ENCODE measurements at places on chromosomes 4 and X.

DNA sequence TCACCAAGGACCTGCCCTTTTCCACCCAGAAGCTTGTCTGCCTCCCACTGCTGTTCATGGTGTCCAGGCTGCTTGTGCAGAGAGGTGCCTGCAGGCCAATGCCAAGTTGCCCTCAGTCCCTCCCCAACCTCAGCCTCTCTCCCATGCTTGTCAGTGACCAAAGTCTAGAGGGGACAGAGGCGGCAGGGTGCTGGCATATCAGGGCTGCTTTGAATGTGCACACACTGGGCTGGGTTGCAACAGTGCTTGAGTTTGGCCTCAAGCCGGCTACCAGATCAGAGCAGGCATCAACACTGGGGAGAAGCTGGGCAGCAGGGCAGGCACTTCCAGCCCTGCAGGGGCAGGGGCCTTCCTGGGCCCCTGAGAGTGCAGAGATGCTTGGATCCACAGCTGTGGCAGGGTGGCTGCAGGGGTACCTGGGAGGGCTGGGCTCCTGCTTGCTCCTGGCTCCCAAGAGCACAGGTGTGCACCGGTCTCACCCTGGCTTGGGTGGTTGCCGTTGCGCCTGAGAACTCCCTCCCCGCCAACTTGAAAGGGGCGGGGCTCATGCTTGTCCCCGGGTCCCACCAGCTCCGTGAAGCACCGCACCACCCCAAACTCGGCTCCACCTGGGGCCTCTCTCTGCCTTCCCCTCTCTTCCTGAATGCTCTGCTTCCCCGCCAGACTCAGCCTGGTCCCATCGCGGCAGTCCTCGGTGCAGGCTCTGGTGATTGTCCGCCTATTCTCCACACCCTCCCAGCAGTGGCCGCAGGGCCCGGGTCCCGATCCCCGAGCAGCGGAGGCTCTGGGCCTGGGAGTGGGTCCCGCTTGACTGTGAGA is 1681.9 kb upstream of the ADGRL3 start:
- no peak for DNase-seq

- DNase-seq: no peak
Measured at GRCh38 chr4:74092957-74093356, 6.0 kb downstream of the CXCL2 start.

GRCh38 chrX:118675966-118676349 is 51.4 kb upstream of the IL13RA1 start:
- no peak for DNase-seq

DNA sequence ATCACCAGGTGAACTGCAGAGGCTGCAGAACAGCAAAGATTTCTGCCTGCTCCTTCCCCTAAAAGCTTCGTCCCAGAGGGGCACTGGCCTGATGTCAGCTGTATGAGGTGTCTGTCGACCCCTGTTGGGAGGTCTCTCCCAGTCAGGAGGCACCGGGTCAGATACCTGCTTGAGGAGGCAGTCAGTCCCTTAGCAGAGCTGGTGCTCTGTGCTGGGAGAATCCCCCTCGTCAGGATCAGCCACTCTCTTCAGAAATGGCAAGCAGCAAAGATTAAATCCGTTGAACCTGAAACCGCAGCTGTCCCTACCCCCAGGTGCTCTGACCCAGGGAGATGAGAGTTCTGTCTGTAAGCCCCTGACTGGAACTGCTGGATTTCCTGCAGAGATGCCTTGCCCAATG is 1166.3 kb upstream of the ADGRL3 start:
- no peak for DNase-seq

DNA sequence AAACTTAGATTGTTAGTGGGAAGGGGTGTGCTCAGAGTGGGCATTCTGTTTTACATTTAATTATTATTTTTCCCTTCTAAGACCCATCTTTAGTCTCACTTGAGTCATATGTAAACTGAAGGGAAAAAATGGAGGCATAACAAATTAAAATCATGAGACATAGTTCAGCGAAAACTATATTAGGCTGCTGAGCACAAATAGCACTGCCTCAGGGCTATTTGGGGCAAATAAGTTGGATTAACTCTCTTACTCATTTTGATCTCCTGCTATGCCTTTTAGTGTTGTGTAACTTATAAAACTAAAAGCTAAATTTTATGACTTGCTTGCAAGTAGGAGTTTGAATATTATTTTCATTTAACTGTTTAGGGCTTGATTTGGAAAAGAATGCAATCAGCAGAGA is 1329.2 kb upstream of the PCDH7 start:
- DNase-seq: no peak

DNA sequence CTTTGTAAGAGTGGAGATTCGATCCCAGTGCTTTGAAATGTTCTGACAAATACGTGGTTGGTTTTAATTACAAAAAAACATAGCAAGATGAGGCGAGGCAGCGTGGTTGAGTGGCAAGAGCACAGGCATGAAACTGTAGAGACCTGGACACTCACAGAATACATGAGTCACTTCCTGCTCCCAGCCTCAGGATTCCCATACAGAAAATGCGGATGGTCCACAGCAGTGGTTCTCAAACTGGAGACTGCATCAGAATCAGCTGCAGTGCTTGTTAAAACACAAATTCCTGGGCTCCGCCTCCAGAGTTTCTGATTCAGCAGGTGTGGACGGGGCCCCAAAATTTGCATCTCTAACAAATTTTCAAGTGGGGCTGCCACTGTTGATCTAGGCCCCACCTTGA is 10.1 kb downstream of the OTOP1 start:
- DNase-seq: no peak

- DNase-seq: no peak
Measured at GRCh38 chr4:10184501-10184938, 67.9 kb upstream of the WDR1 start.

DNA sequence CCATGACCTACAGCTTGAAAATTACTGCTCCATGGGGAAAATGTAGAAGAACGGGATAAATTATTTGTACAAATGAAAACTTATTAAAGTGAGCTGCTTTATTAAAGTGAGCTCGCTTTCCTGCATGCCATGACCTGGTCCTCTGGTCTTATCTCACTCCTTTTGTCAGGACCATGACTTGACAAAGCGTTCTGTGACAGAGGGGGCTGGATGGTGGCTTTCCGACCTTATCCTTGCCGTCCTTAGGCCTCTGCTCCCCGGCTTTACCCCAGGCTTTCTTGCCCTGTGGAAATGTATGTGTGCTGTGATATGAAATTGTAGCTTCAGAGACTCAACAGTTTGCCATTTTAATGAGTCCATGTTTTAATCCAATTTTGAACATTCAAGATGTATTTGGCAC is 44.0 kb upstream of the FBXW7 start:
- no peak for DNase-seq

DNA sequence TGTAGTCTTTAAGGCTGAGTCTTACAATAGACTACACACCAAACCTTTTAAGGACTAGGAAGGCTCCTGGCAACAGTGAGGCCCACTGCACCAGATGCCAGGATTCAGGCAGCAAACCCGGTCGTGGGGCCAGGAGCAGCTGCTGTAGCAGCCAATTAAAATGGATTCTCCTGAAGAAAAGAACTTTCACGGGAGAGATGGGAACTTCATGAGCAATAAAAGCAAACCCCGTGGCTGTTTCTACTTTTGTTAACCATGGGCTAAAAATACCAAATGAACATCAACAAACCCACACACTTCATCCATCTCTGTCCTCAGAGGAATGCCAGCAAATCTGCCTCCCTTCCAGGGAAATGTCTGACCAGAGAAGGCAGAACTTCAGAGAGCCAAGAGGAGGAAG is 101.4 kb downstream of the BTC start:
- DNase-seq: no peak

DNA sequence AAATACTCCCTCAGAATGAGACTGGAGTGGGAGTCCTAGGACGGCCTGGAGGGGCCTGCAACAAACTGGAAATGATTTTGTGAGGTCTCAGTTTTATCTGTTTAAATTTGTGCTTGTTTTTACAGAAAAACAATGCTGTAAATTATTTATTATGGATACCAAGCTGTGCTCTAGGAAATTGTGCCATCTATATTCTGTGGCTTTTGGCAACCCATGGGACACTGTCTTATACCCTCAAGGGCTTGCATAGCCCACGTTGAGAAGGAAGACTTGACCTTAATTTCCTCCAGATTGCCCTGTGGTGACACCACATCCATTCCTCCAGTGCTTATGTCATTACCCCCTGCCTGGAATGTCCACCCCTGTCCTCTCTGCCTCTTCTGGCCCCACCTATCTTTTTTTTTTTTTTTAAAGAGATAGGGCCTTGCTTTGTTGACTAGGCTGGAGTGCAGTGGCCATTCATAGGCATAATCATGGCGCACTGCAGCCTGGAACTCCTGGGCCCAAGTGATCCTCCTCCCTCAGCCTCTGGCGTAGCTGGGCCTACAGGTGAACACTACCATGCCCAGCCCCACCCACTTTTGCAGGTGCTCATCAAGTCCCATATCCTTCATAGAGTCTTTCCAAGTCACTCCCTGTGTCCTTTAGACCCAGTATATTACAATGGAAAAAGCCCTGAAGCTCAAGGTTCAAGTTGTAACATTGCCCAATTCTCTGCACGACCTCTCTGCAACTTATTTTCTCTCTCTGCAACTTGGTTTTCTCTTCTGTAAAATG is 77.4 kb downstream of the HPRT1 start:
- DNase-seq: no peak

- DNase-seq: no peak
Measured at GRCh38 chr4:158914218-158914617, 145.4 kb downstream of the FNIP2 start.

GRCh38 chr4:109554971-109555370 is 5.1 kb upstream of the MCUB start:
- no peak for DNase-seq

DNA sequence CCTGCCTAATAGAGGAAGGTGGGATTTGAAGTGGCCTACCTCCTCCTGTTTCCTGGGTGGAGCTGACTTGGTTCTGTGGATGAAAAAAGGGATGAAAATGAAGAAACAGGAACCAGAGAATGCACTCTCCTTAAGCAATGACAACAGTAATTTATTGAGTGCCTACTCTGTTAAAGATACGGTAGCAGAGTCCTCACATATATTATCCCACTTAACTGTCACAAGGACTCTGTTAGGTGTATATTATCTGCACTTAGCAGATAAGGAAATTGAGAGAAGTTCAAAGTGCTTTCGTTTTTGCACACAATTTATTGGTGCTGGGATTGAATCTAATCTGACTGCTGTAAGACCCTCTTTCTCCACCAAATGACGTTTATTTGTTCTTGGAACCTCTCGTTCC is 301.2 kb downstream of the PACRGL start:
- DNase-seq: no peak

GRCh38 chrX:118961866-118962560 is 12.4 kb upstream of the LONRF3 start:
- DNase-seq: no peak

DNA sequence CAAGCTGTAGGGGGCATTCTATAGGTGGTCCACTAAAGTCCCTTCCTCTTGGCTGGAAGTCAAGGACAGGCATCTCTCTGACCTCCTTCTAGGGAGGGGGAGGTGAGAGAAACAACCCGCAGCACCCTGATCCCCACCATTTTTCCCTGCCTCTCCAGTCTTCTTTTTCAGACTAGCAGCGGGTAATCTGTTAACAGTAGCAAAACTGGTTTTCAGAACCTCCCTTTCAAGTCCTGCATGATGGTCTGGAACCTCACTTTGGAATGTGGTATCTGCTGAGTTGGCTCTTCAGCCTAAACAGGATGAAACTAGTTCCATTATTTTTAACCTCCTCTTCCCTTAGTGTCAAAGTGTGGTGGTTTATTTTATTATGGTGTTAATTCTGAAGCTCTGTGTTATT is 196.0 kb downstream of the NWD2 start:
- no peak for DNase-seq

DNA sequence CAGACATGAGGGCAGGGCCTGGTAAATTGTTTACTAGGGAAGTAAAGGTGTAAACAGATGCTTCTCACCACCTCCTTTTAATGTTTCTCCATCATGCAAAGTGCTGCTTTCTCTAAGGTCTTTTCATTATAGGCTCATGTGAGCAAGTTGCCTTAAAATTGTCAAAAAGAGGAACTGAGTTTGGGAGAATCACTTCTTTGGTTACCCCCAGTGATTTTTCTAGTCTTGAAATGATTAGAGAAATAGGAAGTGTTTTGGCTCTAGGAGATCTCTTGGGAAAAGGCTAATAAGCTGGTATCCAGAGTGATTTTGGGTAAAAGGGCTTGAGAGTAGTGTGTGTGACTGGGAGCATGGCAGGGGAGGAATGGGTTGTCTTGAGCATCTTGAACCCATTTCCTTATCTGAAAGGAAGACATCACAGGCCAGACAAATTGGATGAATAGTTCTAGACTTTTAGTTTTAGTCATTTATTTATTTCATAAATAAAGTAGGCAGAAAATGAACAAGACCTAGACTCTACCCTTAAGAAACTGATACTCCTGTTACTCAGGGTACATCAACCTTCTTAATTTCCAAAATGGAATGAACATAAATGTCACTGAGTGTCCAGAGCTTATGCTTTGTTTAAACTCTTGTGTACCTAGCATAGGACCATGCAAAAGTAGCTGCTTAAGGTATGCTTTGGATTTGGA is 14.2 kb downstream of the GRPR start:
- no peak for DNase-seq

GRCh38 chr4:155667568-155668511 is 1.2 kb downstream of the GUCY1A1 start:
- DNase-seq: no peak

GRCh38 chr4:140996766-140997165 is 136.5 kb downstream of the RNF150 start:
- DNase-seq: no peak

DNA sequence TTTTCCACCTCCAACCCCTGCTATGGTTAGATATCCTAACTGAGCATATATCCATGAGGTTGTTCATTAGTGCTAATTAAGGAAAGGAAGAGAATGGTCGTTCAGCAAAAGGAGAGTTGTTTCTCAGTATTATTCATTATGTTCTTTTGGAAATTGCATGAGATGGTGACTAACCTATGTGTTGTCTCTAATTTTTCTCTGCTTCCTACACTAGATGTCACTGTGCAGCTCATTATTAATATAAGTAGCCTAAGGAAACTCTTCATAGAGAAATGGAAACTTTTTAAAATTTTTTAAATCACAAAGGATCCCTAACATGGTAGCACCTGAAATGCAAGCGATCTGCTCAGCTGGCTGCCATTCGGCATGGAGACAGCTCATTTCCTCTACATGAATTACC is 67.7 kb upstream of the FAM9A start:
- no peak for DNase-seq

Data from stimulated activated CD4-positive, alpha-beta T cell treated with anti-CD3 and anti-CD28 coated beads, Interleukin-2, amount 100 ng/mL, for 48 hours (primary cell).